ENCODE measurements at places on chromosomes 7 and 10.

DNA sequence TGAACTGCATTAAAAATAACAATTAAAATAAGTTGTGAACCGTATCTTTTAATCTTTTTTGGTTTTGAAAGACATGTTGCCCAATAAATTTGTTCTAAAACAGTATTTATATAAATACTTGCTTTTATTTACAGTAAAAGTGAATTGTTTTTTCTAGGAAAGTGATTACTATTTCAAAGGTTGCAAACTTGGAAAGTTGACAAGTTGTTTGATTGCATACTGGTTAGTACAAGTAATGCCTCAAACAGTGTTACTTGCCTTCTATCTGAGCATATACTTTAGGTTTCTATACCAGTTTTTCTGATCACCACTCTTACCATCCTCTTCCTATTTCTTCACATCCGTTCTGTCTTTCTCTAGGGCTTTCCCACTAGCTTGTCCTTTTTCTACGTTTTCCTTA lies 212.6 kb downstream of the FOXP2 start:
- DNase-seq = no peak

DNA sequence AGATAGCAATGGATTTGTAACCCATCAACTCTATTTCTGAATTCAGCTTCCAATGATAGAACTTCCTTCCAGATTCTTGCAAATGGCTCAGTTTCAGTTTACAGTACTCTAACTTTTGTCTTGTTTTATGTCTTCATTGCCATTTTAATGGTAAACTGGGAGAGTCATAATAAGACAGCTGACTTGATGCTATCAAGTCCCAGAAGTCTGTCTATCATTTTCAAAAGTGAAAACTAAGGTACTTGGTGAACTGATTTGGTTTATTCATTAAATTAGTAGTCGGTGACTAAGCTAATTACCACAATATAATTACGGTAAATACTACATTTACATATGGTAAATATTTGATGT lies 25.0 kb downstream of the RTKN2 start:
- no peak for DNase-seq

- DNase-seq = no peak
Measured at GRCh38 chr10:10520491-10521385, 496.9 kb upstream of the CELF2 start.

- DNase-seq = no peak
Measured at GRCh38 chr10:17240096-17240495, 12.1 kb downstream of the VIM start.

GRCh38 chr7:91609525-91609924 lies 271.0 kb downstream of the MTERF1 start:
- DNase-seq = no peak

DNA sequence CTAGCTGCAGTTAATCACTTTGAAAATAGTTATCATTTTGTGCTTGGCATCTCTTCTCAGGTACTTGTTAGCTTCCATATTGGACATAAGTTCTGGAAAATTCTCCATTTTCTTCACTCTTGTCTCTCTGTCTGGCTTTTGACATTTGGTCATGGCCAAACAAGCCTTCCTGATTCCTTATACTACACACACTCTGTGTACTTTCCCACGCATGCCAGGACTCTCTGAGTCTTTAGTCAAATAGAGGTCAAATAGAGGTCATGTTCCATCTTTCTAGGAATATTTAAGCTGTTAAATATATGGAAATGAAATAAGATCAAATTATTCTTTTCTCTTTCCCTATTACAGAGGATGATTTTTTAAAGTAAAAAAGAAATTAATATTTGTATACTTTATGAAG lies 235.5 kb upstream of the PLXDC2 start:
- DNase-seq = no peak

- peak; percentile 82 for DNase-seq
Measured at GRCh38 chr10:86244297-86245014, 122.1 kb downstream of the GRID1 start.

GRCh38 chr10:36506697-36507496 lies 618.5 kb upstream of the ANKRD30A start:
- DNase-seq = no peak

DNA sequence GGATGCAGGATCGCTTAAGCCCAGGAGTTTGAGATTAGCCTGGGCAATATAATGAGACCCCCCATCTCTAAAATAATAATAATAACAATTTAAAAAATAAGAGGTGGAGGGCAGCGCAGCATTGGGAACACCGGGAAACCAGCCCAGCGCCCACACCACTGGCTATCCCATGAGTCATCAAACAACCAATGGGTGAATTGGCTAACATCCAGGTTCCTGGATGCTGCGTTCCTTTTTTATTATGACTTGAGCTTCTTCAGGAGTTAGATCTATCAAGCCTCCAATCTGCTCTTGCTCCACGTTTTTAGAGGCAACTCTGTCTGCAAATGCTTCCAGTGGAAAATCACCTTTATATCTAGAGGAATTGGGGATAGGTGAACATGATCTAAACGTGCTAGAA lies 10.0 kb upstream of the LRRC4 start:
- no peak for DNase-seq

GRCh38 chr10:82160307-82160706 lies 285.3 kb downstream of the NRG3 start:
- DNase-seq = no peak

DNA sequence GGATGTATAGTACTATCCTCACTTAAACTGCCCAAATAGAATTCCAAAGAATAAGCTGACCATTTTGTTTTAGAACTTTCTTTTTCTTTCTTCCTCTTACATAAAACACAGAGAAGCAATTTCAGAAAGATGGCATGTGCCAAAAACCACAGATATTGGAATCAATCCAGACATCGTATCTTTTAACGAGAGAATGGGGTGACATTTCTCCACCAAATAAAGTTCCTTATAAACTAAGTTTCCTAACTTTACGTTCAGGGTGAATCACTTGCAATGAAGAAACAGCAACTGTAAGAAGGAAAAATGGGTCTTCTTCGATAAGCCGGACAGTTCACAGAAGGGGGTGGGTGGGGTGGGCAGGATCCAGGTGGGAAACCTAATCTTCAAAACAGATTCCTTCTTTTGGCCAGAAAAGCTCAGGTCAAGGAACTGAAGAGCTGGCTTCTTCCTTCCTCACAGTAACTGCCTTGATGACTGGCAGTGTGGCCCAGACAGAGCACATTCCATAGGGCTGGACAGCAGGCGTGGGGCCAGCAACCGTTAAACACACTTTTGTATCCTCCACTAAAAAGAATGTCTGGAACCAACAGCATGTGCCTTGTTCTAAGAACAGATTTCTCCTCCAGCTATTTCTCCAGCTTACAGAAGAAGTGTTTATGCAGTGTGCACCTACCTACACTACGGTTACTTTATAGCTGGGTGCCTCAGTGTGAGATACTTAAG lies 31.5 kb downstream of the CREB3L2 start:
- no peak for DNase-seq

- no peak for DNase-seq
Measured at GRCh38 chr7:130154131-130154500, 51.1 kb downstream of the TMEM209 start.

DNA sequence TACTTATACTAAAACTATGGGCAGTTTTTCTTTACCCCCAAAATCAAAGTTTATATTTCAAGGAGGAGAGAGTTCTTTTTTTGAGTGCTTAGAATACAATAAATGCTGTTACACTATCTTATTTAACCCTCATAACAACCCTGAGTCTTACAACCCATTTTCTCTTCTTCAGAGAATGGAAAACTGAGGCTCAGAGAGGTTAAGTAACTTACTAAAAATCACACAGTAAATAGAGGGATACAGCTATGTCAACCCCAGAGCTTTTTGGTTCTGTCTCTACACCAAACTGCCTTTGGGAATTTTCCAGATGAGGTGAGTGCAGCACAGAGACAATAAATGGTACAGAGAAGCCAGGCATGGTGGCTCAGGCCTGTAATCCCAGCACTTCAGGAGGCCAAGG lies 25.6 kb upstream of the PIK3AP1 start:
- no peak for DNase-seq

DNA sequence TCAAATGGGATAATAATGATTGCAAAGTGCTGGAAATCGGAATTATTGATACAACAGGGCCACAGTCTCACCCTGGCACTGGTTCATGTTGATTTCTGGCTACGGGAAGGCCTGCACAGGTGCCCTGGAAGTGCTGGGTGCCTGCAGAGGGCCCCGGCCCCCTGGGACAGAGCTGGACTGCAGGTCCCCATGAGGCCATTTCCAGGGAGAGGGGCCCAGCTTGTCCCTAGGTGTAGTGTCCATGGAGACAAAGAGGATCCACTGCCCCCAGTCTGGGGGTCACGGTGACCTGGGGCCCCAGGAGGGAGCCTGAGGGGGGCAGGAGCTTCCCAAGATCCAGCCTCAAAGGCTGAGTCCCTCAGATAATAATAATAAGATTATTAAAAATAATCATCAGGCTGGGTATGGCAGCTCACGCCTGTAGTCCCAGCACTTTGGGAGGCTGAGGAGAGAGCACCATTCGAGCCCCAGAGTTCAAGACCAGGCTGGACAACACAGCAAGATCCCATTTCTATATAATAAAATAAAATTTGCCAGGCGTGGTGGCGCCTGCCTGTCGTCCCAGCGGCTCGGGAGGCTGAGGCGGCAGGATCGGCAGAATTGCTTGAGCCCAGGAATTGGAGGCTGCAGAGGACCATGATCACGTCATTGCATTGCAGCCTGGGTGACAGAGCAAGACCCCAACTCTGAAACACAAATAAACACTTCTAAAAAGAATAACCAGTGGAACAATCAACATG lies 98.1 kb downstream of the MICALL2 start:
- no peak for DNase-seq

DNA sequence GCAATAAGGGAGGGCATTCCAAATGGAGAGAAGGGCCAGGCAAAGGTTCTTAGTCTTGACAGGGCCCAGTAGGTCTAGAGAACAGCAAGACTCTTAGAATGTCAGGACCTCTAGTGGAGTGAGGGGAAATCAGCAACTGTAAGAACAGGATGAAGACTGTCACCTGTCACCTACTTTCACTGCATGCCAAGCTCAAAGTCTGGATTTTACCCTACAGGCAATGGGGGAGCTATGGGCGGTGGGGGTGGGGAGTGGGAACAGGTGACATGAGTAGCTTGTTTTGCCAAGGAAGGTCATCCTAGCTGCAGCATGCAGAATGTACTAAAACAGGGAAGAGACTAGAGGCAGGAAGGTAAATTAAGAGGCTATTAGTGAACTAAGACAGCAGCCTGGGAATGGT lies 18.3 kb downstream of the GOT1 start:
- no peak for DNase-seq

DNA sequence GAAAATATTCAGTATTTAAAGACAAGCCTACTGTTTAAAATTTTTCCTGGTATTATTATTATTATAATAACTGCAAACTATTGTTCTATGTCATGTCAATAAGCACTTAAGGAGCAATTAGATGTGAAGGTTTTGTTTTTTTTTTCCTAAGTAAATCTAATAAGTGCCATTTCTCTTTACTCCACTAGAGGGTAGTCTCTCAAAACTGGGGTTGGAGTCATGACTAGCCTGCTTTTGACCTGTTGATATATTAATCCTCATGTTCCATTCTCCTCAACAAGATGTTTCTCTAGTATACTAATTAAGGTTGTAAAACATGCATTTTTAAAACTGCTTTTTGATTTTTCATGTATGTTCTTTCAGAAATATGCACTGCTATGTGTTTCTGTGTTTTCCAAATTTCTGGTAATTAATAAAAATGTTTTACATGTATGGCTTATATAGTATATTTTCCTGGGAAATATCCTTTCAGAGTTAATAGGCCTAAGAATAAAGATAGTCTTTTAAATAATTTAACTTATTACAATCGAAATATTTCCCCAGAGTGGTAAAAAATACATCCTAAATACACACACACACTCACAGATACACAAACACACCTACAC lies 1.0 kb upstream of the LRRN3 start:
- DNase-seq = no peak

DNA sequence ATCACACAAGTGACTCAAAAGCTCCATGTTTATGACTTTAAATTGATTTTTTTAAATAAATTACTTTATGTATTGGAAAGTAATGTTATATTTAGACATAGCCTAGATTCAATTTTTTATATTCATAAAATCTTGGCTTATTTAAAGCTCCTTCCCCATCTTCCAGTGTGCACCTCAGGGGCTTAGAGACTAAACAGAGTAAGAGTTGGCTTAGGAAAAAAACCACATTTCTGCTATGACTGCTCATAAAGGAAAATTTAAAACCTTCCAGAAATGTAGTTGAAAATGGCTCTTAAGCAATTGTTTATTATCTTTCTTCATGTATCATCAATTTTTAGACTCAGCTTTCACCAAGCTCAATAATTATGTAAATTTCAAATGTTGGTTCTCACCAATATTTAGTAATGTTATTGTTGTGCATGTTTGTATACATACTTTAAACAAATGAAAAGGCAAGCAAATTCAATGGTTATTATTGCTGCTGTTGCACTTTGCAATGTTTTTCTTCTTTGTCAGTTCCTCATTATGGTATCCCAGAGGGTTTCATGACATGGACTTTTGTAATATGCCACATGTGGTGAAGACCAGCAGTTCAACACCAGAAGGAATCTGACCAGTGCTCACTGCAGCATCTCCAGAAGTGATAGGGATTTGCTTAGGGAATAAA lies 700.1 kb upstream of the ANKRD30A start:
- DNase-seq = no peak

- no peak for DNase-seq
Measured at GRCh38 chr10:69866688-69867461, 65.2 kb downstream of the COL13A1 start.

GRCh38 chr10:33939892-33940291 lies 605.4 kb upstream of the NRP1 start:
- DNase-seq = no peak

DNA sequence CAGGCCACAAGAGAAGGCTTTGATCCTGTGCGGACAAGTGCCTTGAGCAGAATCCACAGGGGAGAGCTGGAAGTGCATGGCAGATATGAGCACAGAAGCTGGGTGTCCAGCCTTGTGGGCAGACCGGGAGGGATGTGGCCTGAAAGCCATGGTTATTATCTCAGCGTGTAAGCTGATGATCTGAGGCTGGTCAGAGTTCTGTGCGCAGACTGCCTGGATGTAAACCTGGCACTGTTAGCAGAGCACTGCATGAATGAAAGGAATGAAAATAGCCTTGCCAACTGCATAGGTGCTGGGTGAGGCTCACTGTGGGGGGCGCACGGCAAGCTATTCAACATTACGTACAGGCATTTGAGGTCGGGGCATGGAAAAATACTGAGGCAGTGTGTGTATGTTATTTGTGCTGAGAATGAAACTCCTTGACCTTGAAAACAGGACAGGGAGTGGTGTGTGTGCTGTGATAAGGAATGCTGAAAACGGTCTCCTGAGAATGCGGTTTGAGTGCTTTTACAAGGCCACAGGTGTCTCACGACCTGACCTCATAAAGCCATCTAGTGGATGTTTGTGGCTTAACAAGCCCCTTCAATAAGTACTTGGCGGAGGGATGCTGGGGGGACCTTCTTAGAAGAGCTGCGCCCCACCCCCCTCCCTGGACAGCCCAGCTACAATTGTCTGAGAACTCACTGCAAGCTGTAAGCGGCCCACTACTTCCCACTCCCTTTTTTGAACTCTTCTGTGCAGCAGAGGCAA lies 18.7 kb downstream of the AKR1C1 start:
- no peak for DNase-seq

Data from NCI-H1436 treated with DMSO at 0.1 percent for 48 hours (cell line).